ENCODE measurements at places on chromosomes 7 and 10.

- DNase-seq = no peak
Measured at GRCh38 chr7:5214641-5215040, 24.6 kb downstream of the WIPI2 start.

GRCh38 chr7:151756076-151756731 lies 120.7 kb downstream of the PRKAG2 start:
- DNase-seq = peak; percentile 63

- DNase-seq = no peak
Measured at GRCh38 chr10:95133997-95134396, 60.0 kb upstream of the ACSM6 start.

DNA sequence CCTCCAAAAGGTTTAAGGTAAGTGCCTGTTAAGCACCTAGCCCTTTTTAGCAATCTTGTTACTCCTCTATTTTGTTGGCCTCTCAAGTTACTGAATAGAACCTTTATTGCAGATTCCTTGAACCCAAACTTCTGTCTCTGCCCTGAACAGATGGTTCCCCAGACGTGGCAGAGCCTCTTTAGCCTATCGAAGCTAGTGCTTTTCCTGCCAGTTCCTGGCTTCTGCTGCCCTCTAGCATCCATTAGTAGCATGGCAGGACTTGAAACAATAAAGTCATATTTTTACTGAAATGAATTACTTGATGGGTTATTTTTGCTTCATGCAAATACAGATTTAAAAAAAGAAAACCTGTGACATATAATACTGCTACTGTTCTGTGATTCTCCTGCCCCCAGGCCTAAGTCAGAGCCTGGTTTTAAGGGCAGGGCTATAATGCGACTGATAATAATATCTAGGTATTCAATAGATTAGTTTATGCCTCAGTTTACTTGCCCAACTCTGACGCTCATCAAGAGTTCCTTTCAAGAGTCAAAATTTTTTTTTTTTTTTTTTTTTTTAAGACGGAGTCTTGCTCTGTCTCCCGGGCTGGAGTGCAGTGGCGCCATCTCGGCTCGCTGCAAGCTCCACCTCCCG lies 84.3 kb upstream of the PHF14 start:
- DNase-seq = peak; percentile 10

GRCh38 chr10:121096617-121097431 lies 245.7 kb downstream of the WDR11 start:
- DNase-seq = no peak

DNA sequence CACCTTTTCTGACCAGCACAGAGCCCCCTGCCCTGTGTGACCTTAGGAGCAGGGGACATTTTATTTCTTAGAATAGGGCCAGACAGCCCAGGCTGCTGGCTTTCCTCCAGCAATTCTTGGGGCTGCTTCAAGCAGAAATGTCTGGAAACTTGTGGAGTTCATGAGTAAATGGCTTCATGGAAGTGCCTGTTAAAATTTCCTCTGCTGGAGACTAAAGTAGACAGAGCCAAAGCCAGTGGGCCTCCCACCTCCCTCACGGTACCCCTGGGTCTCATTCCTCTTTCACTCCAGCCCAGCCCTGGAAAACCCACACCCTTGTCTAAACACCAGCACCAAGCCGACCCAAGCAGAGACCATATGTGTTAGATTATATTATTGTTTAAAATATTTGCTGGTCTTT lies 505.5 kb upstream of the ZMIZ1 start:
- no peak for DNase-seq

- no peak for DNase-seq
Measured at GRCh38 chr10:5354068-5354467, 10.7 kb upstream of the UCN3 start.

- no peak for DNase-seq
Measured at GRCh38 chr10:13437026-13437555, 89.0 kb upstream of the SEPHS1 start.

- DNase-seq = no peak
Measured at GRCh38 chr10:77032188-77032570, 605.4 kb downstream of the KCNMA1 start.

- DNase-seq = no peak
Measured at GRCh38 chr10:79063661-79064492, 4.9 kb upstream of the ZMIZ1 start.

DNA sequence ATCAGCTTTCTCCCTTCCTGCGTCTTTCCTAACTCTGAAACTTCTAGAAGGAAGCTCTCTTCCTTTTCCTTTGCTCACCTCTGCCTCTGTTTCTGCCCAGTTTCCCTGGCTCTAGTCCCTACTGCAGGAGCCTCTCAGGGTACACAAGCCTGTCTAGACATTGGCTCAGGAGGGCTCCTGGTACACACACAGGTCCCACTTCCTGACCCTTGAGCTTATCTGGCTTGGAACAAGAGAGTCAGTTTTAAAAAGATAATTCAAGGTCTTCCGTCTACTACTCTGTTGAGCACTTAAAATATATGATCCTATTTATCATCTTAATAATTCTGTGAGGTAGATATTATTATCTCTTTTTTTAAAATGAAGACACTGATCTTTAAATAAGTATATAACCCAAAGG lies 140.7 kb downstream of the RTKN2 start:
- no peak for DNase-seq

DNA sequence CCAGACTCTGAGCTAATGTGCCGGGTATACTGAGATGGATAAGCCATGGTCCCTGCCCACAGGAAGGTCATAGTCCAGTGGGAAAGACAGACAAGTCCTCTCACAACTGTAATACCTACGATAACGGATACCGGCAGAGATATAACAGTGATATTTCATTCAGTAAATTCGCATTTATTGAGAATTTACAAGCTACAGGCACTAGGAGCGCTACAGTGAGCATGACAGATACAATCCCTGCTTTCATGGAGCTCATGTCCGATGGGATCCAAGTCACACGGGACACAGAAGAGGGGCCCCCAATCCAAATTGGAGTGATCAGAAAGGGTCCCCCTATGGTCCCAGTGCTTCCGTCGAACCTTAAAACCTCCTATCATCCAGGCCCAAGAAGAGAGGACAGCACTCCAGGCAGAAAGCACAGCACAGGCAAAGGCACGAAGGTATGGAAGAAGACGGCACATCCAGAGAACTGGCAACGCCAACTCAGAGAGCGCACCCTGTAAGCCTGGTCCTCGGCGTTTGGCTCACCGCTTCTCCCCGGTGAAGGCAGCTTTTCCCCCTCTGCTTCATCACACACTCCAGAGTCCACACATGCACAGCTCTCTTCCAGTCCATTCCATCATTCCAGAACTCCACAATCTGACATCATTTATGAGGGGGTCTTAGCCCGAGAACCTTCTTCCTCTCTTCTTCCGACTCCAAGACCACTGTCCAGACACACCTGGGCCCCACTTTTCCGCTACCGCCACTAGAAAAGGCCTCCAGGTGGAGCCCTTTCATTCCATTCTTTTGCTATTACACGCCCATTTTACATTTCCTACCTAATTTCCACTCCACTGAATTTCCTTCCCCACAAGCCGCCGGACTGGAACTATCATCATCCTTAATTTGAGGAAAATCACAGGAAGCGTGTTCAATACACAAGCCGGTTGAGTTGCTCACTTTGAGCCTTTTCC lies 47.8 kb upstream of the NKX2-3 start:
- no peak for DNase-seq

- DNase-seq = no peak
Measured at GRCh38 chr10:5888351-5888750, 1.3 kb downstream of the ANKRD16 start.

GRCh38 chr10:34866848-34867247 lies 51.8 kb upstream of the PARD3 start:
- no peak for DNase-seq

- DNase-seq = no peak
Measured at GRCh38 chr10:132862485-132863420, 76.8 kb upstream of the NKX6-2 start.

GRCh38 chr7:69739190-69739589 lies 140.9 kb downstream of the AUTS2 start:
- no peak for DNase-seq

GRCh38 chr7:146090023-146090645 lies 26.5 kb upstream of the CNTNAP2 start:
- no peak for DNase-seq

DNA sequence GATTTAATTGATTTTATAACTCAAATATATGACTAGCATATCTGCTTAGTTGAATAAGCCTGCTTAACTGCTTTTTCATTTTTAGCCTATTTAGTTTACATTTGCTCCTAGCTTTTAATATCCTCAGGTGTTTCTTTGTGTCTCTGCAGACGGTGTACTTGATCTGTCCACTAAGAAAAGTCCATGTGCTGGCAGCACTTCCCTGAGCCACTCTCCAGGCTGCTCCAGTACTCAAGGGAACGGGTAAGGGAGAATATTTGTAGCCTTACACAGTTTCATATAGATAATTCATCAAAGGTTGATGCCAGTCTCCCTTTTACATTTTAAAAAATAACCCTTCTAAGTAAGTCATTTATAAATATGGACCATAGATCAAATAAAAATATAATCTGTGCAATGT lies 119.9 kb downstream of the LCOR start:
- no peak for DNase-seq
